ENCODE measurements at places on chromosomes 12 and 14. TPM values are rescaled to one million over a fixed set of nuclear protein-coding genes. Genes with fewer than 3 reads are reported as not detected.

The FGF6 gene
- not detected for polyA plus RNA-seq

GRCh38 chr12:213527-213932 lies 427 bp downstream of the SLC6A12 start:
- no peak for DNase-seq

- DNase-seq, result no peak
These were observed 169.0 kb upstream of the EEA1 start for GRCh38 chr12:93098077-93098476.

The MIPOL1 gene
- polyA plus RNA-seq, result 9.6 TPM

The PGF gene
- 7.0 TPM for polyA plus RNA-seq

- DNase-seq, result no peak
These were observed 144.6 kb downstream of the TPH2 start for GRCh38 chr12:72082986-72083820.

- DNase-seq, result no peak
These were observed 447.0 kb downstream of the DIO2 start for GRCh38 chr14:79764323-79764722.

DNA sequence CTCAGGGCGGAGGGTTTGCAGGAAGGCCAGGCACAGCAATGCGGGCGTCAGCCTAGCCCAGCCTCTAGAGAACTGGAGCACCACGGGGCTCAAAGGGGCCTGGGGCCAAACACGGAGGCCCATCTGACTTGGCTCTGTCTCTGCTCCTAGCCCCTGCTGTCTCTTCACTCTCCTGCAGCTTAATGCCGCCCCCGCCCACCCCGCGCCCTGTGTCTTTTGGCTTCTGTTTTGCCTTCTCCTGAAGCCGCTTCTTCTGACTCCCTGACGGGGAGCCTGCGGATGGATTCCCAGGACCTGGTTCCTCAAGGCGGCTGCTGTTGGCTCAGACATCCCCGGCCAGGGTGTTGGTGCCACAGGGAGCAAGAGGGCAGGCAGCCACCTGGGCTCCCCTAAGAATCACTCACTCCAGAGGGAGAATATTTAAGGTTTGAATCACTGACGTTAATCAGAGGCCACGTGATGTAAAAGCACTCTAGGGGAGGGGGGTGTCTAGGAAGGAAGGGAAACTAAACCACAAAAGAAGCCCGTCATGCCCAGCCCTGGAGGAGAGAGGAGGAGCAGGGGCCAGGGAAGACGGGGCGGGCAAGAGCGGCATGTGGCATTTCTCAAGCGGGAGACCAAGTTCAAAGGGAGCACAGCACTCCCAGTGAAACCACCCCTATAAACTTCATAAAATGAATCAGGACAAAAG lies 36.9 kb upstream of the PRMT8 start:
- peak; percentile 10 for DNase-seq

The SPX gene
- polyA plus RNA-seq, result 18.9 TPM

GRCh38 chr12:121781998-121782979 lies 11.2 kb downstream of the RHOF start:
- no peak for DNase-seq

Measured in right renal cortex interstitium (tissue), 3 donors.